NK-92 treated with Interleukin-12 subunit alpha and Interleukin-12 subunit beta, amount 100 ng/mL, for 24 hours (cell line): ENCODE measurements at places on chromosomes 3 and 15.
A peak's percentile ranks its signal among the peaks of the same experiment; 100 is the strongest.

DNA sequence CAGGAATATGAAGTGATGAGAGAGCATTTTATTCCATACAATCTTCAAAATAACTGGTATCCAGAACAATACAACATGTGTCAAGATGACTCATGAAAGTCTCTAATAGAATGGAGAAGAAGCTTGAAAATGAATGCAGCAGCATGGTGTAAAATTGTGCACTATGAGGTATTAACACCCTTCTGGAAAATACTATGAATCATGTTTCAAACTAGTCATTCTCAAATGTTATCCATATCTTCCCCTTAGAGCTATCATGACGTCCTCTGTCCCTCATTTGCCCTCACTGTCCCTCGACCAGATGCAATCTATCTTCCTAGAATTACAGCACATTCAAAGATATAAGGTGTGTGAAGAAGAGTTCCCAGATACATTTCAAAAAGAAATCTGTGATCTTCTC is 198.2 kb downstream of the NECTIN3 start:
- DNase-seq, result no peak

DNA sequence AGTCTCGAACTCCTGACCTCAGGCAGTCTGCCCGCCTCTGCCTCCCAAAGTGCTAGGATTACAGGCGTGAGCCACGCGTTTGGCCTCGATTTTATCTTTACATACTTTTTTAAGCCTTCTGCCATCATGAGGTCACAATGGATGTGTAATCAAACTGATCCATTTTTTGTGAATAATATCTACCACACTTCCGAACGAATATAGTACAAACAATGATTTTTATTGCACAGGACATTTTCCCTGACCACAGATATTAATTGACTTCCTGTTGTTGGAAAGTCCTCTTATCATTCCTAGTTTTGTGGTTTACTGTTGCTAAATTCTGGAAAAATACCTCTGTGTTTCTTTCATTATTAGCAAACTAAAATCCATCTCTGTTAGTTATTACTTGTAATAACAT is 68.9 kb downstream of the MINDY2 start:
- no peak for DNase-seq

DNA sequence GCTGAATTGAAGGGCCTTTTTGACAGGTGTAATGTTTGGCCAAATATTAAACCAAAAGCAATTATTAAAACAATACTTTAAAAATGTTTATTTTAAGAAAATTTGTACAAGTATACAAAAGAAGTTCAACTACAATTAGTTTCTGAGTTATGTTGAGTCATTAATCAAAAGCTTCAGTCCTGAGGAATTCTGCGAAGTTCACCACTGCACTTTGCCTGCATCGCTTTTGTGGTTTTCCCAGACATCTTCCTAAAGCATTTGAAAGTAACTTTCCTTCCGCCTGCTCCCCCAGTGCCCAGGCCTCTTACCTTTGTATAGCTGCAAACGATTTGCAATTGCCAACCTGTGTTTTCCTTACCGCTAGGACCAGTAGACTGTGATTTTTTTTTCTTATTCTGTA is 69.5 kb downstream of the KCNAB1 start:
- no peak for DNase-seq

GRCh38 chr15:94164202-94164807 is 67.1 kb upstream of the MCTP2 start:
- DNase-seq, result peak; percentile 60

DNA sequence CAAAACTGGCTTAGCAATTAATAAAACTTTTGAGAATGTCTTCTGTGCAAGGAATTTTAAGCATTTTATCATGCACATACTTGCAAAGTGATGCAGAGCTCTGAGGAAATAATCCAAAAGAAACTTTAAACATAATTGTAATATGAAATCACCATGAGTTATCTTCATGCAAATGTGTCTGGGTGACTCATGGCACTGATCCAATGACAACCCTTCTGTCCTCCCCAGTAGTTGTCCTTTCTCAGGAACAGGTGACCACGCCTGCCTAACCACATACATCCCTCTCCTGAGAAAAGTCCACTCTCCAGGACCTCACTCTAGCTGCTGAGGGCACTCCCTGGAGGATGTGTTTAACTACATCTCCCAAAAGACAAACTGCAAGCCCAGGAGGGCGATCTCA is 530.6 kb upstream of the IL12A start:
- DNase-seq, result no peak

DNA sequence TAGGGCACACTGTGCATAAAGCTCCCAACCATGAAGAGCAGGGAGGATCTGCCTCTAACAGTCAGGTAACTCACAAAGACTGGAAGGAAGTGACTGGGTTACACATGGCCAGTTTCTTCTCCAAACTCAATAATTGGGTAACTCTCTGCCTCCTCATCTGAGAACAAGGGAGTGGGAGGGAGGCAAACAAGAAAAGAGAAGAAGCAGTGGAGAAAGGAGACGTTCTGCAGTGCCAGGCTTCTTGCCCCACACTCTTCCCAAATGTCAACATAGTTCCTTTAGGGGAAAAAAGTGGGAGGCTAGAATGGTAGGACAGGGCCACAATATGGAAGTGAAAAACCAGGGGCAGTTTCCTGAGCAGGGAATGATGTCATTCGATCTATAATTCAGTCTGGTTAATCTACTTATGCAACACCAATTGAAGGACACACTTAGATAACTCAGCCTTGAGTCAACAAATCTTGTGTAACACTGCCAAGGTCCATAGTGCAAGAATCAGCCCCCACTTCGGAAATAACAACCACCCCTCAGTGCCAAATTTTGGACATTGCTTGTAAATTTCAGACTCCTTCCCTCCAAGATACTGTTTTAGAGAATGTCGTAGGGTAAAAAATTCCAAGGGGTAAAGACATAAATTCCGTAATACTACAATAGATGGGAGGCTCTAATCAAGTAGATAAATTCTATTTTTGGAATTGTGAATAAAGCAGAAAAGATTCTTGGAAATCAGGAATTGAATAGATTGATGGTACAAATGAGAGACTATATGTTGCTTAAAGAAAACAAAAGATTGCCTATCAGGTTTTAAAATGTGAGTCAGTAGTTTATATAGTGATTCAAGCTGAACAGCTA is 143.0 kb downstream of the LPP start:
- no peak for DNase-seq

DNA sequence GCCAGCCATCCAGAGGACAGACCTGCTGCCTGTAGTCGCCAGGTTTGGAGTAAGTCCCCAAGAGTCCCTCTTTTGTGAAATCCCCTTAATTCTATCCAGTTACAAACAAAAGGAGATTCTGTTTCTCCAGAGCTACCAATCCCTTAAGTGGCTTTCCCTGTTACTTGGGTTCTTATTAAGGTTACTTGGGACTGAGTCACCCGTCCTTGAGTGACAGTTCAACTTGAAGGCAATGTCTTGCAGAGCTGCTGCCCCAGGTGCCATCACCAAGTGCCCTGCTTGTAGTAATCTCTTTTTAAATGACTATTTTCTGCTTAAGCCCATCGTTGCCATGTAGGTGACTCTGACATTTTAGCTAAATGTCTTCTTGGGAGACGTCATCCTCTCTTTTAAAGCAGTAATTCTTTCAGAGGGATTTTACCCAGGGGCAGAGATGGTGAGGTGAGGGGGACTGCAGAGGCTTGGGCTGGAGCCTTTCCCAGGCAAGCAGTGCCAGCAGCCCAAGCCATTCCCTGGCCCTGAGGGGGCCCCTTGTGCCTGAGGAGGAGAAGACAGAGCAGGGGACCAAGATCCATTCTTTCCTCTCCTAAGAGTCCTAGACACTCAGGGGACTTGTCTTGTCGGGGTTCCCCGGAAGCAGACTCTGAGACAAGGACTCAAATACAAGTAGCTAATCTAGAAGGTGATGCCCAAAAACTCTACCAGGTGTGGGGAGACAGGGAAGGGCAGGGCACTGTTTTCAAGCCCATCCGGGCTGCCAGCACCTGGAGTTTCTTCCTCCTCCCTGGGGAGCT is 253.7 kb downstream of the PLCL2 start:
- no peak for DNase-seq

DNA sequence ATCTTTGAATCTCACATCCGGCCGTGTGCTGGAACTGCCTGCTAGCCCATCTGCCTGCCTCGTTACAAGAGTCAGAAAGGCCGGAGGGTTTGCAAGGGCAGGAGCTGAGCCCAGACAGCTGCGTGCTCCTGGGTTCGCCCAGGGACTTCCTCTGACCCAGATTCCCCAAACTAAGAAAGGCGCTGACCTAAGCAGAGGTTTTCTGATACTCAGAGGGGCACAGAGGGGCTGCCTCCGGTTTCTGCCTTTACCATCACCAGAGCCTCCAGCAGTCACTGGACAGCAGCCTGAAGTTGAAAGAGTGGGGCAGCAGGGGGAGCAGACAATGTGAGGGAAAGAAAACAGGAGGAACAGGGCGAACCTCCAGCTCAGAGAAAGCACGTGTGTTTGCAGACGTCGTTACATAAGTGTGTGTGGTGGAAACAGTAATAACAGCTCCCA is 33.4 kb upstream of the RAD18 start:
- DNase-seq, result no peak

GRCh38 chr15:89575656-89576416 is 567 bp downstream of the TICRR start:
- DNase-seq, result peak; percentile 44

DNA sequence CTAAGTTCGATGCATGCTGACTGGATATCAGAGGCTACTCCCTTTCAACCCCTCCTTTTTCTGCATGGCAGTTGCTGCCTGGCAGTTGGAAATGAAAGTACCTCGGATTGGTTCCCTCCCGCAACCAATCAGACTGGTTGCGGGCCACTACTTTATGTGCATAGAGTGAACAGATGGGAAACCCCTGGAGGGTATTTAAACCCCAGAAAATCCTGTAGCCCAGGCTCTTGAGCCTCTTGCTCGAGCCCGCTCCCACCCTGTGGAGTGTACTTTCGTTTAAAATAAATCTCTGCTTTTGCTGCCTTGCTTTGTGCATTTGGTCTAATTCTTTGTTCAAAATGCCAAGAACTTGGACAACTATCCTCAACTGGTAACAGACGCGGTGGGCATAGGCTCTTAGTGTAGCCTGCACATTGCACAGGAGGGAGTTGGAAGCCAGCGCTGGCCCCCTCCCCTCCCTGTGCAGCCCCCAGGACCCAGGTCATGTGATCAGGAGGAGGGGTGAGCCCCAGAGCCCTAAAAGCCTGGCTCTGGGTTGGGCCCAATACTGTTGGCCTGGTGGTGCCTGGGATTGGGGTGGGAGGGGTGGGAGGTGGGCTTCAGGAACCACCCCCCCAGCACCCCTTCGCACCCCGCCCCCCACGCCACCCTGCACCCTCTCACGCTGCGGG is 26.8 kb downstream of the RHCG start:
- DNase-seq, result no peak

GRCh38 chr3:55882006-55882405 is 394.9 kb upstream of the WNT5A start:
- DNase-seq, result no peak
